ENCODE measurements at places on chromosomes 3 and 15.

- DNase-seq, result no peak
Observed at GRCh38 chr3:112333381-112334317, 693 bp downstream of the CD200 start.

GRCh38 chr15:78174401-78174800 lies 25.2 kb downstream of the IDH3A start:
- DNase-seq, result no peak

DNA sequence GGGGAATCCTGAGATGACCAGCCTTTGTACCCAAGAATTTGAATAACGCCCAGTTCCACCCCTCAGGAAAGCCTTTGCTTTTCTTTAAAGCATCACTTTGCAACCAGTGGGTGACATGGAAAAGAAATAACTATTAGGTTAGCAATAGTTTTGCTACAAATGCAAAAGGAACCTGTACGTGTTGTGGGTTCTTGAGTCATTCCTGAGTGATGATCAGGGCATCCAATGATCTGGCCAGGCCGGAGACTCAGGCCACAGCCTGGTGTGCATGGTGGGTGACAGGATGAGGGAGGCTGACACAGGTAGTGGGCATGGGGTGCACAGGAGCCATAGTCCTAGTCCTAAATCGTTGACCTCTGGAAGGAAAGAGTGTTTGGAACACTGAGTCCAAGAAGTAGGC lies 321.4 kb upstream of the IL12A start:
- DNase-seq, result peak; percentile 21

DNA sequence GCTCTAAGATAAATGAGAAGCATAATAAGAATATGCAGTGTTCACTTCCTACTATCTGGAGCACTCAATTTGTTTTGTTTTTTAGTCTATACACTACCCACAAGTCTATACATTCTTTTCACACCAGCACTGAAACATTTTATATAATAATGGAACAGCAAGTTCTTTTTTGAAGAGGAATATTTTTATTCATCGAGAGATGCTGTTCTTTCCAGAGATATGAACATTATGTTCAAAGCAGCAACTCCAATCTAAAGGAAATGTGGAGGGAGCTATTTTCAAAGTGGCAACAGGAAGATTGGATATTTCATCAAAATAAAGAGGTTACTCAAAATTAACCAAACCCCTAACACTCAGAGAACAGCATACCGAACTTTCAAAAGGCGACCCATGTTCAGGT lies 16.4 kb upstream of the PYDC2 start:
- no peak for DNase-seq

- DNase-seq, result no peak
Observed at GRCh38 chr15:60536314-60536713, 57.4 kb upstream of the ICE2 start.

GRCh38 chr3:194961149-194961548 lies 275.5 kb downstream of the FAM43A start:
- DNase-seq, result no peak

- no peak for DNase-seq
Observed at GRCh38 chr3:53252096-53252946, 3.5 kb downstream of the TKT start.

GRCh38 chr15:74642734-74643664 lies 27.4 kb downstream of the CLK3 start:
- DNase-seq, result peak; percentile 80

- DNase-seq, result no peak
Observed at GRCh38 chr15:93296759-93297500, 207.9 kb upstream of the RGMA start.

- DNase-seq, result no peak
Observed at GRCh38 chr3:71416876-71417275, 166.7 kb downstream of the FOXP1 start.

DNA sequence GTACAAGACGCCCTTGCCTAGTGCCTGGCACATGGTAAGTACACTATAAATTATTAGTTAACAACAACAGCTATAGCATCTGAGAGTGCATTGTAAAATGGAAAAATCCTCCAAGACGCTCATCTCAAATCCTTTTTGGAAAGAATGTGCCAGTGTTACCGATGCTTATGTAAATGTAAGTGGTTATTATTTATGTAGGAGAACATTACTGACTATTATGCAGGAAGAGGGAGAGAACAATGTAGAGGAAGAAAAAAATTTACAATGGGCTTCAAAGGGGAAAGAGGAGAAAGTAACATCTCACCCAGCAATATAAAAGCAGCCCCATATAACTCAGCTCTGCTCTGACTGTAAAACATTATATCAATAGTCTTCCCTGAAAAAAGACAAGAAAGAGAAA lies 155.3 kb upstream of the LPP start:
- no peak for DNase-seq

GRCh38 chr15:79492065-79492464 lies 59.9 kb downstream of the MINAR1 start:
- DNase-seq, result no peak

- peak; percentile 36 for DNase-seq
Observed at GRCh38 chr3:126245811-126246727, 65.7 kb upstream of the ALDH1L1 start.

- no peak for DNase-seq
Observed at GRCh38 chr3:186932281-186933181, 2.2 kb downstream of the ST6GAL1 start.

- peak; percentile 74 for DNase-seq
Observed at GRCh38 chr3:14175383-14176037, 2.9 kb downstream of the XPC start.

DNA sequence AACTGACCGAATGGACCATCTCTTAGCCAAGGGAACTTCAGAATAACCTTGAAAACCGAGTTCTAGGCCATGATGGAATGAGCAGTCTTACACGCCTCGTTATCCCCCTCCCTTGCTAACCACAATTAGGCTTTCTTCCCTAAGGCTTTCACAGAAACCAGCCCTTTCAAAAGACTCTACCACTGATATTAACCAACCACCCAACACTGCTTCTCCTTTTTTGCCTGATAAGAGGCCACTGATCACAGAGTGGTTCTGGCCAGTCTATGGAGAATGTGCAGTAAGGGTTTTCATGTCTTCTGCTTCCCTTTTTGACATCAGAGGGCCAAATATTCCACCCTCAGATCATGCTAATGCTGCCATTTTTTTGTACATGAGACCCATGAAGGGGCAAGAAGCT lies 59.3 kb downstream of the MCF2L2 start:
- no peak for DNase-seq

GRCh38 chr15:42494998-42495360 lies 455 bp upstream of the SNAP23 start:
- DNase-seq, result peak; percentile 79

GRCh38 chr3:134659391-134660045 lies 8.7 kb upstream of the KY start:
- DNase-seq, result no peak

GRCh38 chr3:64809086-64809485 lies 121.3 kb upstream of the ADAMTS9 start:
- DNase-seq, result no peak

DNA sequence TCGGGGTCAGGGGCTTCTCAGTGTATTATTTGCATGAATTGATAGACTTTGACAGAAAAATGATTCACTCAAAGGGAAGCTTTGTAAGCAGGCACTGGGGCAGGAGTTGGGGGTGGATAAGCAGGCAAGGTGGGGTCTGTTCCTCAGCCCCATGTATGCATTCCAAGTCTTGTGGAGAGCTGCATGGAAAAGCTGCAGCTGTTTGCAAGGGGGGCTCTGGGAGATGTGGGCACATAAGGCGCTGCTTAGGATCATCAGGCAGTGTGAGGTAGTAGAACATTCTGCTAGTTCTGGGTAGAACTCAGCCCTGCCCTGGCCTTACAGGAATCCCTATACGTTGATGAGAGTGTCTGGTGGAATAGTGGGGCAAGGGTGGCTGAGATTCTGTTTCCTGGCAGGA lies 154.2 kb upstream of the LRIG1 start:
- no peak for DNase-seq

DNA sequence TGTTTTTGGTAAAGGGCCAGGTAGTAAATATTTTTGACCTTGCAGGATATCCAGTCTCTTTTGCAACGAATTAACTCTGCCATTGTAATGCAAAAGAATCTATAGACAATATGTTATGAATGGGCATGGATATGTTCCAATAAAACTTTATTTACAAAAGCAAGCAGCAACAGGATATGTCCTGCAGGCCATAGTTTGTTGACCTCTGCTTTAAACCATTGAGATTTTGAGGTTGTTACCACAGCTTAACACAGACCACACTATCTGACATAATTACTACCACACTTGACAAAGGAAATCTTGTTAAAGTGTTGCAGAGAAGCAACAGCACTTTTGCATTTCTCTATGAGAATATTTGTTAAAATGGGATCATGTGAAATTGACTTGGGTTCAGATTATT lies 349.3 kb downstream of the ERC2 start:
- no peak for DNase-seq

DNA sequence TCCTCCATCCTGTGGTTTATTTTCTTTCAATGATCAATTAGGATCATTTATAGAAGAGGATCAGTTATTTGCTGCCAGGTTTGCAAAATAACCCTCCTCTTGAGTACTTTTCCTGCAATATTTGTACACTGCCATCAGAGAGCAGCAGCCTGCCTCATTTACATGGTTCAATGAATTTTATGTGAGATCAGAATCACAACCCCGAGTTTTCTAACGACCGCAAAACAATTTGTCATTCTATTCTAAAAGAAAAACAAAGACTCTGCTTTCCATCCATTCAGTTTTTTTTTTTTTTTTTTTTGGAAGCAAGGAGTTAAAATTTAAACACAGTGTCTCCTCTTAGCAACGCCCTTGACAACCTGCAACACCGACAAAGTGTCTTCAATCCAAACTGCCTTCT lies 146.9 kb downstream of the RAB11A start:
- DNase-seq, result no peak

GRCh38 chr3:40985195-40985594 lies 214.1 kb upstream of the CTNNB1 start:
- DNase-seq, result no peak

- no peak for DNase-seq
Observed at GRCh38 chr3:115932807-115933206, 309.5 kb downstream of the GAP43 start.

DNA sequence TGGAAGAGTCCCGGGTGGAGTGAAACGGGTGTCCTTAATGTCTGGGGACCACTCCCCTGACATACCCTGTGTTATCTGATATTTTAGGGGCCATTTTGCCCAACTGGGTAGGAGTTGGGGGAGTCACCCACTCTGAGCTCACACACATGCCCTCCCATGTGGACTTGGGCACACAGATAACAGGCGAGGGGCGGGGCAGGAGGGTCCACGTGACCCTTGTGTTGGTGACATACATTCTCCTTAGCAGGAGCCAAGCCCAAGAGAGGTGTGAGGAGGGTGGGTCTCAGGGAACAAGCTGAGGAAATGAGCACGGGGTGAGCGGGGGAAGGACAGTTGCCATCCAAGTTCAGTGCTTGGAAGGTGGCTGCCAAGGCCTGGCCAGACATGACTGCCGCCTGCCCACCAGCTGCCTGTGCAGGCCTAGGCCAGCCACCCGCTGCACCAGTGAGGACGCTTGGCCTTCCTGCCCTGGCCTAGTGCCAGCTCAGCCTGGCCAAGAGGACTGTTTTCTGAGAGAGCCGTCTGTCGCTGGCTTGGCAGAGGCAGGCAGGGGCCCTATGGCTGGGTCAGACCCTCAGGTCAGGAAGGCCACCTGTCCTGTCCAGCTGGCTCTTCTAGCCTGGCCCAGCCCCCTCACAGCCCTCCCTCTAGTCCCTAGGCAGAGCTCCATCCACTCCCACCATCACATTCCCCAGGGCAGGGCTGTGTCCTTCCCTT lies 31.3 kb upstream of the TMEM115 start:
- no peak for DNase-seq

DNA sequence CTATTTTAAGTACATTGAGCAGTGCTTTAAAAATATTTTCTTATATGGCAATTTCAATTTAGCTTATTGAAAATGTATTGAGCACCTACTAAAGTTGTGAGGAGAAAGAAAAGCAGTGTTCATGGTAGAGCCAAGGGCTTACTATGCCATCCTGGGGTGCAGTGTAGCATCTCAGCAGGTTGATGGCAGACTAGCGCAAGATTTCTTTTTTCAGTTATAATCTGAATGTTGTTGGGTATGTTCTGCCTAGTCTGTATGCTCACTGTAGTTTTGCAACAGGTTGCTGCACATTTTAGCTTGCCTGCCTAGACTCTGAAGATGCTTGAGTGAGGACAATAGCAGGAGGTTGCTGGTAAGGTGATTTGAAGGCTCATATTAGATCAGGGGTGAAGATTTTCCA lies 103.1 kb upstream of the UNC13C start:
- no peak for DNase-seq

DNA sequence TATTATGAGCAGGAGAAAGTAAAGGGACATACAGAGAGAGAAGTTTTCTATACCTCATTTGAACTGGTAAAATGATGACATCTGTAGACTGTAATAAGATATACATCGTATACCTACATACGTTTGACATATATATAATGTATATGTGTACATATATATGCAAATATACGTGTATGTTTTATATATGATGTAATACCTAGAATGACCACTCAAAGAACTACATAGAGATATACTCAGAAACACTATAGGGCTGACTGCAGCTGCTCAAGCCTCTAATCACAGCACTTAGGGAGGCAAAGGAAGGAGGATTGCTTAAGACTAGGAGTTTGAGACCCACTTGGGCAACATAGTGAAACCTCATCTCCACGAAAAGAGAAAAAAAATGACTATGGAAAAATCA lies 48.5 kb upstream of the MCTP2 start:
- DNase-seq, result no peak

- no peak for DNase-seq
Observed at GRCh38 chr3:126891791-126892190, 91.1 kb upstream of the PLXNA1 start.

DNA sequence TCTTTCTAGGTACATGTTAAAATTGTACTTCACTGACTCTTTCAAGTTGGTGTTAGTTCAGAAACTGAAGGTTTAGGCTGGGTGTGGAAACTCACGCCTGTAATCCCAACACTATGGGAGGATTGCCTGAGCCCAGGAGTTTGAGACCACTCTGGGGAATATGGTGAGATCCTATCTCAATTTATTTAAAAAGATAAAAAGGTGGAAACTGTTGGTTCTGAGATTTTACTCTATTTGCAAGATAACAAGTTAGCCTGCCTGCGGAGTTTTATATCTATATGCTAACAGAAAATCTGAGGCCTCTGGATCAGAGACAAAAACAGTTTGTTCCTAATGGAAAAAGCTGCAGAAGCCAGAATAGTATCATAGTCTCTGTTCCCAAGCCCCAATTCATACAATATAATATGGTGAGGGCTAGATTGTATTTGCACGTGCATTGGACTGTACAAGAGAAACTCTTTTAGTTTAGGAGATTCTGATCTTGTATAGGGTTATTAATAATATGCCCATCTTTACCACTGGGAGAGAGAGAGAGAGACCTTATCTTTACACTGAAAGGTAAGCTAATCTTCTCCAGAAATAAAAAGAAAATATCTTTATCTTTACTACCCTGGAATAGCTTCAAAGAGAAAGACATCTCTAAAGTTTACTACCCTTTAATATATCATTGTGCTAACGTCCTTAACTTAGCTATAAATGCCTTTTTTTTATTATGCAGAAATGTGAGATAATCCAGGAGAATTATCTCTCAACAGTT lies 1267.6 kb downstream of the OTOL1 start:
- no peak for DNase-seq

GRCh38 chr3:155934230-155934629 lies 63.8 kb downstream of the GMPS start:
- no peak for DNase-seq
